Activated CD4-positive, alpha-beta memory T cell treated with anti-CD3 and anti-CD28 coated beads, Interleukin-2, amount 10 ng/mL, durations not matched to agents 7 days and 5 days (primary cell): ENCODE measurements at places on chromosomes 3 and 15.

DNA sequence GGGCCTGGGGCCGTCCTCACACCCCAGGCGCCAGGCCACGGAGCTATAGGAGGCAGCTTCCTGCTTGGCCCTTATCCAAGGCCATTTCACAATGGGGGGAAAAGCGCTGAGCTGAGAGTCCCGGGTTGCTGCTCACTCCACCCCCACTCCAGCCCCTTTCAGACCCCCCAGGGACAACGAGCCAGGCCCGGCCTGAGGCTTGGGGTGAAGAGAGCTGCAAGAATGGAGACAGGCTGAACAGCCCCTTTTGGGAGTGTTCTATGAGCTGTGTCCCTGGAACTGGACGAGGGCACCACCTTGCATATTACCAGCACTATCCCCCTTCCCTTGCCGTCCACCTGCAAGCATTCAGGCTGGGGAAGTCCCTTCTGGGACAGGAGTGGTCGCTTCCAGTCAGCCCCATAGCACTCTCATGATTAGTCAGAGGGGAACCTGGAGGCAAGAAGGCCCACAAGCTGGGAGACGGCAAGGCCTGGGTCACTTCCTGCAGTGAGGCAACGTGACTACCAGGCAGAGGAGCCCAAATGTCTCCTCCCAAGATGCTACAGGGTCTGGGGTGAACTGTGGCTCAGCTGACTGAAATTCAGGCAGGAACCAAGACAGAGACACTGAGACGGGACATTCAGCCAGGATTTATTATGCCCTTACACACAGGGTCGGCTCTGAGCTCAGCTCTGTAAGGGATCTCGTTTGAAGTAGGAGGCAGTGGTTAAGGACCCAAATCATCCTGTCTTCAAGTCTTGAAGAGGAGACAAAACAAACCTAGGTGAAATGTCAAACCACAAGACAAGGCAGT lies 8.6 kb upstream of the SRP14 start:
- H3K4me1 ChIP-seq: peaks cover 68% of the 10 kb centered on the region
- peak; percentile 74 for DNase-seq
- peak overlapping the region; percentile 91 for H3K27ac ChIP-seq
- H3K27me3 ChIP-seq: no peaks in the 10 kb centered on the region
- H3K4me3 ChIP-seq: no peak overlapping the region
- peaks cover 14% of the 10 kb centered on the region for H3K36me3 ChIP-seq

DNA sequence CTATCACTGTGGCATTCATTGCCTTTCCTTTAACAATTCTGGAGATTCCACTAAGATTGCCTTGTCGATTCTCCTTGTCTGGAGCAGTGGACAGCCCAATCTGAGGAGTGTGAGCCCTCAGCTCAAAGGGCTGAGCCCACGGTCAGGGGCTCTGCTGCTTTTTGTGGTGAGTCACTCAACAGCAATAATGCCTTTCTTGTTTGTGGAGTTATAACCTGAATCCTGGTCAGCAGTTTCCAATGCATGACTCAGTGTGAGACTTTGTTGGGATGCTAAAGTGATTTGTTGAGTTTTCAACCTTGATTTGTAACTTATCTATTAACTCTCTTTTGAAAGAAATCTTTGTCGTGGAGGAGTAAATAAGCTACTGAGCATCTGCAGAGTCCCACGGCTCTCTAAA lies 183.5 kb downstream of the TJP1 start:
- H3K4me3 ChIP-seq: no peak overlapping the region
- H3K27ac ChIP-seq: no peak overlapping the region
- H3K4me1 ChIP-seq: no peaks in the 10 kb centered on the region
- no peaks in the 10 kb centered on the region for H3K36me3 ChIP-seq
- DNase-seq: no peak

- no peaks in the 10 kb centered on the region for H3K4me1 ChIP-seq
- no peak overlapping the region for H3K4me3 ChIP-seq
- no peak for DNase-seq
- no peaks in the 10 kb centered on the region for H3K36me3 ChIP-seq
Observed at GRCh38 chr3:168815946-168816345, 720.2 kb upstream of the GOLIM4 start.

- DNase-seq: no peak
- peaks cover 2% of the 10 kb centered on the region for H3K27me3 ChIP-seq
- no peak overlapping the region for H3K4me3 ChIP-seq
- H3K4me1 ChIP-seq: peaks cover 5% of the 10 kb centered on the region
- H3K36me3 ChIP-seq: no peaks in the 10 kb centered on the region
Observed at GRCh38 chr3:133393204-133393603, 6.7 kb upstream of the BFSP2 start.

- H3K4me3 ChIP-seq: no peak overlapping the region
- H3K4me1 ChIP-seq: peaks cover 99% of the 10 kb centered on the region
- no peaks in the 10 kb centered on the region for H3K27me3 ChIP-seq
- H3K36me3 ChIP-seq: peaks cover 49% of the 10 kb centered on the region
- H3K27ac ChIP-seq: peak overlapping the region; percentile 68
Observed at GRCh38 chr15:67144609-67145311, 79.4 kb downstream of the SMAD3 start.
